ENCODE measurements at places on chromosomes 3 and 15.

DNA sequence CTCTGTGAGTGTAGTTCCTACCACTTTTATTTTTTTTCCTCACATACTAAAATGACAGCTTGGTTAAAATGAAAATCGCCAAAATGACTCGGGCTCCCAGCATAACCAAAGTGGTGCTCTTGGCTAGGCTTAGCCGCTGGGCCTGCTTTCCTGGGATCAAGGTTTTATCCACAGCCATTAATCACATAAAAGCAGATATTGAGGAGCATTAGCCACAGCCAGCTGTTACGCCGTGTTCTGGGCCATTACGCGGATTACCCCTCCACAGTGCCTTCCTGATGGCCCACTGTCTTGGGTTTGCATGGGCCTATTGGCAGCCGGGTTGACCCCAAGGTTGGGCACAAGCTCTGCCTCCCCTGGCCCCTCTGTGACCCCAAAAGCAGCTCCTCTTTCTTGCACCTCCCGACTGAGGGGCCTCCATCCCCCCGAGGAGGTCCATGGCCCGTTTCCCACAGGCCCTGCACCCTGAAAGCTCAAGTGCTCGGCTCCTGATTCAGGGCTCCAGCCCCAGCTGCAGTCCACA, 30.4 kb upstream of the TRPM1 start:
- no peak for DNase-seq

GRCh38 chr3:59995563-59995962, 945.7 kb upstream of the CFAP20DC start:
- DNase-seq: no peak

DNA sequence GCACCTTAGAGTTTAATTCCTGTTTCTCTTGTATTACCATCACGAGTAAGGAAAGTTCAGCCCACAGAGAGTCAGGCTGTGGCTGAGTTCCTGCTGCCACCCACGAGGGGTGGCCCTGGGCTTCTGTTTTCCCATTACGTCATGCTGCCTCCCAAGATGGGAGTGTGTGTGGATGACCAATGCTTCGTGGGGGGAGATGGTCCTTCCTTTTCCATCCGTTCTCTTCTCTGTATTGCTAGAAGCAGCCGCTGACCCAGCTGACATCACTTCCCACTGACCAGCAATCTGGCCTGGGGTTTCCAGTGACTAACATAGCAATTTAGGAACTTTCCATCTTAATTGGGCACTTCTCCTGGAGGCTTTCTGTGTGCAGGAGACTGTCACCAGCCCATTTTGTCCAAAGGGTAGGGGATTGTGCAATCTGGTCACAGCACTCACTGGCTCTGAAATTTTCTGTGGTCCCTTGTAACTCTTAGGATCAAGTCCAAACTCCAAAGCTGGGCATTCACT, 9.3 kb downstream of the IRAK2 start:
- DNase-seq: no peak

- no peak for DNase-seq
Observed at GRCh38 chr15:68379759-68380290, 52.1 kb downstream of the ITGA11 start.

DNA sequence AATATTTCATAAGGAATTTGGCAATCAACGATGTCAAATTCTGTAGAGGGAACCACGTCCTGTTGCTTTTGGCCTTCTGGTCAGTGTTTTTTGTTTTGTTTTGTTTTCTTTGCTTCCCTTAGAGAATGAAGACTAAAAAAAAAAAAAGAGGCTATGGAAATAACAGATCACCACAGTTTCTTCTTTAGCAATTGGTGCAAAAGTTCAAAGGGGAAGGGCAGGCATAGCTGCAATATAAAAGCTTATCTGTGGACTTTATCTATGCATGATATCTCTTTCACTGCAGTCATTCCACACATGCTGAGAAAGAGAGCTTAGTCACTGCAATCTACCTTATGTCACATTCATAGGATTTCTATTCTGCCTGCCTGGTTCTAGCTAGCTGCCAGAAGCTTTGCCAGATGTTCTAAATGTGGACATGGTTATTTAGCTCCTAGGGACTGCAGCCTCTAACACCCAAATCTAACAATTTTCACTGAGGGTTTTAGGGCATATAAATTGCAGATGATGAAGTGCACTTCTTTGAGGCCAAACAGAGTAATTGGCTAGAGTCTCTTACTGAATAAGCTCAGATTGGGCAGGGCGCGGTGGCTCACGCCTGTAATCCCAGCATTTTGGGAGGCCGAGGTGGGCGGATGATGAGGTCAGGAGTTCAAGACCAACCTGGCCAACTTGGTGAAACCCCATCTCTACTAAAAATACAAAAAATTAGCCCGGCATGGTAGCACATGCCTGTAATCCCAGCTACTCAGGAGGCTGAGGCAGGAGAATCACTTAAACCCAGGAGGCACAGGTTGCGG, 637.2 kb downstream of the NTRK3 start:
- no peak for DNase-seq

DNA sequence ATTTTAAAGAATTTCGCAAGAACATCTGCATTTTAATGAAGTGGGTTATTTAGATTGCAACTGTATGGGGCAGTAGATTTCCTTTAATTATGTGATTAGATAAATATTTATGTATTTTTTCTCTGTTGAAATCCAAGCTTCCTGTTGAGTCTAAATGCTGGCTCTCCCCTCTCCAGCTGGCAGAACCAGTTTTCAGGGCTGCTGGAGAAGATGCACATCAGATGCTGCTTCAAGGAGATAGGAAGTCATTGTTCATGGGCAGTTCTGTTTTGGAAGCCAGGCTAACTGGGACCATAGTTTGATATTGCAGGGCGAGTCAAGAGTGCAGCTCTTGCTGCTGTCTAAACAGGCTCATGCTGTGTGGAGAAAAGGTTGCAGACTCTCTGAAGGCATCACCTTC, 97.4 kb downstream of the SLC9A9 start:
- no peak for DNase-seq

GRCh38 chr3:172129498-172129849, 90.1 kb downstream of the FNDC3B start:
- DNase-seq: no peak

DNA sequence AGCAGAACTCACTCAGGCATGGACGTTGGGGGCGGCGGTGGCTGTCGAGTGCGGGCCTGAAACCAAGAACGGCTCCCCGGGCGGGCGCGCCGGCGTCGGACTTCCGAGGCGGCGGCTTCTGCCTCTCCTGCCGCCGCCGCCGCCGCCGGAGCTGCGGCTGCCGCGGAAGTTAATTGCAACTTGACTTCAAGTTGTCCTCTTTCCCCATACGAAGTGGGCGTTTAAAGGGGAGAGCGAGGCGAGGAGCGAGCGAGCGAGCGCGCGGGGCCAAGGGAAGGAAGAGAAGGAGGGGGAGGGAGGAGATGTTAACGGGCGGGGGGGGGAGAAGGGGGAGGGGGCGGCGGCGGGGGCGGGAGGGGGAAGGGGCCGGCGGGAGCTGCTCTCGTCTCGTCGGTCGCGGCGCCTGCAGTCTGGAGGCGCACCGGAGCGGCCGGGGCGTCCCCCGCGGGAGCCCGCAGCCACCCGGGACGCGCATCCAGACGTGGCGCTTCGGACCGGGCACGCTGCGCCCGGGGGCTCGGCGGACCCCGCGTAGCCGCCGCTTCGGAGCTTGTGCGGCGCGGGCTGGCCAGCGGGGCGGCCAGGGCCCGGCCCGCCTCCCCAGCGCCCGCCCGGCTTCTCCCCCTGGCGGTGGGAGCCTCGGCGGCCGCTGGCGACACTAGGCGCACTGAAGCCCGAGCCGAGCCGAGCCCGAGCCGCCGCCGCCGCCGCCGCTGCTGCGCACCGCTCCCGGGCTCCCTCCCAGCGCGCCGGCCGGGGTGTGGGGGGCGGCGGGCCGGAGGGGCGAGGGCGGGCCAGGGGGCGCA, 19.7 kb upstream of the SATB1 start:
- DNase-seq: peak; percentile 66

GRCh38 chr15:94231723-94232468, 535 bp downstream of the MCTP2 start:
- DNase-seq: no peak

DNA sequence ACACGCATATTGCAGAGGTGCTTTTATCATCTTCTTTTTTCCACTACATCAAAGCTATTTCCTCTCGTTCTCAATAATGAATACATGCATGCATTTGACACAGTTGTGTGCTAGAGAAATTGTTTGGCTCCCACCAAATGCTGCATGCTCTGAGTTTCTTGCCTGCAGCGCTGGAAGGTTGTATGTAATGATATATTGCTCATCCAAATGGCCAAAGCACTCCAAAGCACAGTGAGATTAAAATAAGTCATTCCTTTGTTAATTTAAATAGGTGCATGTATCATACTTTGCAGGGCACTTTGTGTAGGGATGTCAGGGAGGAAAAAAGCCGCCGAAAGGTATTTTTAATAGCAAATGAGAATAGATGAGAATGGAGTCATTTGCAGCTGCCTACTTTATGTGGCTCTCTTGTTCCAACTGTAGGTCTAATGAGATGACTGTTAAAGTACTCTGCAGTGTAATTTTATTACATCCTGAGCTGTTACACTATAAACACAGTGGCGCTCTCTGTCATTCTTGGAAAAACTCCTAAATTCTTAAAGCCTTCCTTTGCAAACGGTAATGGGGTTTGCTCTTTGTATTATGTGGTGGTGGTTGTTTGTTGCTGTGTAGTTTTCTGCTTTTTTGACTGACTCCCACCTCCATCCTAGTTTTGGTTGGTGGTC, 56.9 kb upstream of the SKOR1 start:
- no peak for DNase-seq

DNA sequence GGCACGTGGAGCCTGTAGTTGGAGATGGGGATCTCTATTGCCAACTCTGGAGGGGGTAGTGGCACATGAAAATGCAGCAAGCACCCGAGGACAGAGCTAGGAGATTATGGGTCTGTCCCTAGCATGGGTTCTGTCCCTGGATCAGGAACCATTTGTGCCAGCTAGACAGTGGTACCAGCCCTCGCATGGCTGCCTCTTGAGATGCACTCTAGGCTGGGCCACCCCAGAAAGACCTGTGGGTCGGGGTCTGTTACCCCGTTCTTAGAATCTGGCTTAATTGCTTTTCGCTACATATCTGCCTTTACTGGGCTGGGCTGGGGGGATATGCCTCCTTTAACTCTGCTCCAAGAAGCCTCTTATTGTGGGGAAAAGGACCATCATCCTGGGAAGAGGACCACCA, 54.5 kb downstream of the EPHB1 start:
- DNase-seq: no peak

- no peak for DNase-seq
Observed at GRCh38 chr3:13274125-13274524, 146.0 kb downstream of the NUP210 start.

- no peak for DNase-seq
Observed at GRCh38 chr3:126944089-126944965, 38.6 kb upstream of the PLXNA1 start.

- DNase-seq: no peak
Observed at GRCh38 chr3:130894986-130895280, 1.0 kb downstream of the ATP2C1 start.

- no peak for DNase-seq
Observed at GRCh38 chr15:82647045-82647834, at the start of gene CPEB1. Gene CPEB1, minus strand, starts transcription at chr15:82647363. Its CDS starts 18,904 bp downstream, at chr15:82628459.

DNA sequence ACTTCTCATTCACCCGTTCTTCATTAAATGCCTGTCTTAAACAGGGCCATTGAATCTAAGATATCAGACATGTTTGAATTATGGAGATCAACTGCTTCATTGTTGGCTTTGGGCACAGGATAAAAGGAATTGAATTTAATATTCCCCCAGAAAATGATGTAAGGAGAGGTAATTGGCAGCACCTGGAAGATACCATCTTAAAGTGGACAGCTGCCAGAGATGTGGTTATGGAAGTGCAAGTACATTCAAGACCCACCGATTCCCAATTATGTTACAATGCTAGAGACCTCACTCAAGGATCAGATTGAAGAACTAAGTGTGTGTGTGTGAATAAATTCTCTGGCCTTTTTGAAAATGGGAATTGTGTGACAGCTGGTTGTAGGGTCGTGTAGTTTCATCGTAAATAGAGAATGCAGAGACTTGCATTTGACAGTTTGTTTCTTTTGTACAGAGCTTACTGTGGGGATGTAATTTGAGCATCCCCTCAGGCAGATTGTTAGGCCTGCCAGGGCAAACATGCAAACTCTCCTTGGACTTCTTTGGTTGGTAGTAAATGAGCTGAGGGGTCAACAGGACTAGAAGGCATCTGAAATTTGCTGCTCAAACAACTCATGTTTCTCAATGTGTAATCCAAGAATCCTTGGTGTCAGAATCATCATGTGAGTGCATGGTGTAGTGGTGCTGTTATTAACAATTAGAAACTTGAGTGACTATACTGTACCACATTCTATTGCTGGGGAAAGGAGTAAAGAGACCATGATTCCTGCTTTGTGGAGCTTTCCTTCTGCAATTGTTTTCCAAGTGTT, 359.2 kb upstream of the THRB start:
- no peak for DNase-seq

DNA sequence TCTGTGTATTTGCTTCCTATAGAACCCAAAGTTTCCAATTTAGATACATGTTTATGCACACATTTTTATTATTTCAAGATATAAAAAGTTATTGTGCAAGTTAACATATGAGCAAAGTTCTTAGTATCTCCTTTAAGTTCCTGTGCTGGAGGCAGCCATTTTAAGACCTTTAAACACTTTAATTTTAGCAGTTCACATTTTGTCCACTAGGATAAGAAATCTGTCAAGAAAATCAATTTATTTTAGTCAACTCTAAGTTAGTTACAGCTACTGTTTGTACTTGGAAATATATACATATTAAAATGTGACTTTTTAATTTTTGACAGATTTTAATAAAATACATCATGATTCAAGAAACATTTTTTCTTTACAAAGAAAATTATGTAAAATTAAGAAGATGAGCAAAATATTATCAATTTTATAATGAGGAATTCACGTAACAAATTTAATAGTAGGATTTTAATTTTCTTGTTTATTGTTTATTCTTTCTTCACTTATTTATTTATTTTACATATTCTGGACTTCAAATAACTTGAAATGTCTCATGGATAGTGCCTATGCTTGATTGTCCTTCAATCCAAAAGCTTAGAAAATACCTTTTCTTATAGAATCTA, 402.6 kb upstream of the GBE1 start:
- DNase-seq: no peak

DNA sequence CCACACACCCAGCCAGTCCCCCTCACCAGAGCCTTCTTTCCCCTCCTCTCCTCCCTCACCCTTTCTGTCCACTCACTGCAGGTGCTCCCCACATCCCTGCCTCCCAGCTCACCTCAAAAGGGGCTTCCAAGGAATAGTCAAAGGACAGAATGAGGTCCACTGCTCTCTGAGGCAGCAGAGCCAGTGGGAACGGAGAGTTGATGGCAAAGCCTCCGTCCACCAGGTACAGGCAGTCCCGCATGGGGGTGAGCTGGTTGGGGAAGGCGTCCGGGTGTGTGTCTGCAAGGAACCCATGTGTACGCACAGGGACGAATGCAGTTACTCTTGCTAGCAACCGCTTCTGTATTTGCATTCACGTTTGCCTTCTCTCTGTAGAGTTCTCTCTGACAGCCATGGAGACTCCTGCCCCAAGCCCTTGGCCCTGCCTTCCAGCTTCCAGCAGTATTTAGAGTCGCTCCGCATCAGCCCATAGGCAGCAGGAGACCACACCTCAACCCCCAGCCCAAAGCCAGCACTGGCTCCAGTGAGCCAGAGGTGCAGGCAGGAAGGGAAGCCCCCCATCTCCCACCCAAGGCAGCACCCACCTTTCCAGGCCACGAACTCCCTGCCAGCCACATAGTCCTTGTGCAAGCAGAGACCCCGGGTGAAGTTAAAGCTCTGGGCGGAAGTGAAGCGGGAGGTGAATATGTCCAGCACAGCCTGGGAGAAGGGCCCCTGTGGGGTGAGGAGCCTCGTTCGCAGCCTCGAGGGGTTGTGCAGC, 12.4 kb downstream of the PLA2G4F start:
- DNase-seq: no peak

Measured in stimulated activated CD4-positive, alpha-beta T cell treated with anti-CD3 and anti-CD28 coated beads, Interleukin-12 subunit alpha, Interleukin-12 subunit beta, amount 100 ng/mL, for 48 hours (primary cell).